ENCODE measurements at places on chromosomes 7 and 10.

GRCh38 chr10:76133597-76134255, 702.3 kb downstream of the LRMDA start:
- DNase-seq: no peak

DNA sequence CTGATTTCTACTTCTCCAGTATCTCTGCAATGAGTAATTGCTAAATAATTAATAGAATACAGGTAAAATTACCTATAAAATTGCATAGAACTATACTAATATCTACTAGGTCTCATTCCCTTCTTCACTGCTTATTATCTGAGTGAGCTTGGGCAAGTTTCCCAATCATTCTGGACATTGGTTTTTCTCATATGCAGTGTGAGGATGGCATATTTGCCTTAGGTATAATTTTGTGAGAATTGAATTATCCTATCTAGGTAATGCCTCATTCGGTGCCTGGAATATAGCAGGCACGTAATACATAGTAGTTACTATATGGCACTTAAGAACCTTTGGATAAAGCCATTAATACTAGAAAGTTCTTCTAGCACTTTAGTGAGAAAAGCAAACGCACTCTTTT, 434.7 kb downstream of the GATA3 start:
- no peak for DNase-seq

GRCh38 chr7:20447021-20447650, 116.4 kb downstream of the ITGB8 start:
- DNase-seq: no peak

- DNase-seq: no peak
These were observed 38.3 kb upstream of the PTPN12 start for GRCh38 chr7:77498659-77499379.

DNA sequence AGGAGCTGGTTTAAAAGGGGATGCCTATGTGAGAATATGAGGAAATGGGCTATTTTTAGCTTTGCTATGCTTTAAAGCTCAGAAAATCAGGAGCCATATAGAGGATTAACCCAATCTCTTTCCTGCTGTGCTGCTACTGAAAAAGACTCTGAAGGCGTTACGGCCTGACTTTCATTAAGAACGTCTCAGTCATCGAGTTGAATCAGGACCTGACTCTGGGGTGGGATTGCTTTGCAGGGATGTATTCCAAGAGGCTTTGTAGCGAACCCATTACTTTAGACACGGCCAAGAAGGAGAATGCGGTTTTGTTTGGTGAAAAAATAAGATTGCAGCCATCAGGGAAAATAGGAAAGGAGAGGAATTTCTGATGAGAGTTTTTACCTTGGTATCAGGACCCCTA, 426.9 kb downstream of the CCSER2 start:
- DNase-seq: no peak

DNA sequence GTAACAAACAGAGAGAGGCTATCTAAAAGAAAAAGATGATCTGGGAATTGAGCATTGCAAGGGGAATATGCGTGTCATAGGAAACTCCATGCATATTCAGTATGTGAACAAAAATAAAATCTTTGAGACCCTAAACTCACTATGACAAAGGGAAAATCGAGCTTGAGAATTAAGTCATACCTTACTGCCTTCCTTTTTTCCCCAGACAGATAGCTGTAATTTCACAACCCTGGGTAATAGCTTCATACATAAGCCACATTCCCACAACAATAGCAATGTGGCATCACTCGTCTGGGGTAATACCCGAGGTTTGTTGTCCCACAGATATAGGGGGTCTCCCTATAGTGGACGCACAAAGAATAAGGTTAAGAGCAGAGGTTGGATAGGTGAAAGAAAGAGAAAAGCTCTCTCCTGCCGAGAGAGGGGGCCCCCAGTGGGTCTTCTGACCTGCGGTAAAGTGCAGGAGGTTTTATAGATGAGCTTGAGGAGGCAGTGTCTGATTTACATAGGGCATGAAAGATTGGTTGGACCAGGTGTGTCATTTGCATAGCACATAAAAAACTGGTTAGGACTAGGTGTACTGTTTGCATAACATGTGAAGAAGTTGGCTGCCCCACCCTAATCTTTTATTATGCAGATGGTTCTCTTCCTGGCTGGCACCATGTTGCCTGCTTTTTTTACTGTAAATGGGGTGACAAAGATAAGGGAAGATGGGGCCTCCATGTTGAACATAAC, 11.6 kb downstream of the CYP3A43 start:
- no peak for DNase-seq

GRCh38 chr7:35781767-35782515, 18.9 kb upstream of the SEPTIN7 start:
- DNase-seq: no peak

DNA sequence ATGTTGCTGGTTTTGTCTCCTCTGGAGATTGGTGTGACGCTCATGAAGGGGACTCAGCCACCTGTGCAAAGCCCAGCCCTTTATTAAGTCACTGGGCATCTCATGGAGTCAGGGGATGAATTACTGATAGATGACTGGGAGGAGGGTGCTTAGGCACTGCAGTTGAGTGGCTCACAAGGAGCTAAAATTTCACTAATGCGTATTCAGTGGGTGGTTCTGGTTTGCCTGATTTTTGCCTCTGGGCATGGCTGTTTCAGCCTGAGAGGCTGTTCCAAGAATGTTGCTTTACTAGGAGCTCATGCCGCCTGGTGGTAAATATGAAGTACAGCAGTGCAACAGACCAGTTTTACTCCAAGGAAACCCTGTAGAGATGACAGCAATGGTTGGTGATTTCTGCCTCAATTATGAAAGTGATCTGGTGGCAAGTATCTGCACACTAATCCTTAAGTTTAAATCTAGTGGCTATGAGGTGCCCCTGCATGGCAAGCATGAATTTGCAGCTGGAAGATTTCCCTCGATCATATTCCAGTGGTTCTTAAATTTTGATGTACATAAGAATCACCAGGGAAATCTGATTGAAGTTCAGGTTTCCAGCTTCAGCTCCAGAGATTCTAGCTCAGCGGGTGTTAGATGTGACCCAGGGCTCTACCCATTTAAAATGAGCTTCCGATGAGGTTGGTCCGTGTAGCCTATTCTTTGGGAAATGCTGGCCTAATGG, 19.9 kb downstream of the ACTA2 start:
- DNase-seq: peak; percentile 92

DNA sequence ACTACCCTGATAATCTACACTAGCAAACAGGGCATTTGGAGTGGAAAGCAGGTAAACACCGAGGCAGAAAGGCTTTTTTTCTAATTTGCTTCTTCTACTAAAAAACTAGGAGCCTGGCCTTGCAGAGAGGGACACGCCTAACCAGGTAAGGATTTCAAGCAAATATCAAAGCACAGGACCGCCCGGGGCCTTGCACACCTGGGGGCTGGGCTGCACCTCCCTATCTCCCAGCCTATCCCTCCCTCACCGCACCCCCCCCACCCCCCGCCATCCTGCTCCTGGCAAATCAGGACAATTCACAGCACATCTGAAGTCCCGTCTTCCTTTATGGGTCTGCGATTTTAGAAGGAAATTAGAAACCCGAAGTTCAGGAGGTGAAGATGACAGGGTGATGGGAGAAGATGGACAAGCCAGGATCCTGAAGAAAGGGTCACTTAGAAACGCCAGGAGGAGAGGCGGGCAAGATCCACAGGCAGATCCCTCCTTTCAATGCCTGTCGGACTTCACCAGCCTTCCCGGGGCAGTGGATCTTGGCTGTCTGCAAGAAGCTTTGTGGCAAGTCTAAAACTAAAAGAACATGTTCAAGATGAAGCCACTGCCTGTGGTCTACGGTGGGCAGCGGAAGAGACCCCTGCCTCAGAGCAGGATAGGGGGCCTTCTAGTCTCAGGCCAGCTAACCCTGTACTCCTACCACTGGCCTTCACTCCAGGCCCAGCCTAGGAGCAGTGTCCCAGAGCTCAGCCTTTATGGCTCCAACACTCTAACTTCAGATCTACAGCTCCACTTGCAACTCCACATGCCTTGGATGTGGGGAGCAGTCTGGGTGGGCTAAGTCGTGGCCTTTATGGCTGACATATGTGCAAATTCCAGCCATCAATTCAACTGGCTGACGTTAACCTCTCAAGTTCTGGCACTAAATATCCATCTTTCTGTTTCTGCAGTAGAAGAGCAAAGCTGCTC, 43.9 kb downstream of the TNS3 start:
- no peak for DNase-seq

DNA sequence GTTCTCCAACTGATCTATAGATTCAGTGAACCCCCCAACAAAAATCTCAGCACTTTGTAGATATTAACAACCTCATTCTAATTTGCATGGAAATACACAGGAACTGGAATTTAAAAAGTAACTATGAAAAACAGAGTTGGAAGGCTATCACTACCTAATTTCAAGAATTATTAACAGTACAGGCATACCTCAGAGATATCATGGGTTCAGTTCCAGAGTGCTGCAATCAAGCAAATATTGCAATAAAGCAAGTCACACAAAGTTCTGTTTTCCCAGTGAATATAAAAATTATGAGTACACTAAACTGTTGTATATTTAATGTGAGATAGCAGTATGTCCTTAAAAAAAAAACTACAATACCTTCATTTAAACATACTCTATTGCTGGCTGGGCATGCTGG, 78.5 kb downstream of the LARP4B start:
- DNase-seq: no peak

GRCh38 chr10:7477538-7478334, 66.9 kb upstream of the SFMBT2 start:
- DNase-seq: no peak

- peak; percentile 35 for DNase-seq
These were observed 159.9 kb upstream of the EEPD1 start for GRCh38 chr7:35993113-35993512.

DNA sequence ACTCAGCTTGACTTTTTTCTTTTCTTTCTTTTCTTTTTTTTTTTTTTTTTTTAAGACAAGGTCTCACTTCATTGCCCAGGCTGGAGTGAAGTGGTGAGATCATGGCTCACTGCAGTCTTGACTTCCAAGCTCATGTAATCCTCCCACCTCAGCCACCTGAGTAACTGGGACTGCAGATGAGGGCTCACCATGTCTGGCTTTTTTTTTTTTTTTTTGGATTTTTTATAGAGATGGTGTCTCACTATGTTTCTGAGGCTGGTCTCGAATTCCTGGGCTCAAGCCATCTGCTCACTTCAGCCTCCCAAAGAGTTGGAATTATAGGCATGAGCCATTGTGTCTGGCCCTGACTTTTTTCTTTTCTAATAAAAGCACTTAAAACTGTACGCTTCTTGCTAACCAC, 358.2 kb upstream of the IGFBP3 start:
- no peak for DNase-seq

- DNase-seq: peak; percentile 67
These were observed 263.6 kb upstream of the ZMIZ1 start for GRCh38 chr10:78805176-78805575.

GRCh38 chr10:98167191-98167590, 32.7 kb downstream of the R3HCC1L start:
- DNase-seq: no peak

DNA sequence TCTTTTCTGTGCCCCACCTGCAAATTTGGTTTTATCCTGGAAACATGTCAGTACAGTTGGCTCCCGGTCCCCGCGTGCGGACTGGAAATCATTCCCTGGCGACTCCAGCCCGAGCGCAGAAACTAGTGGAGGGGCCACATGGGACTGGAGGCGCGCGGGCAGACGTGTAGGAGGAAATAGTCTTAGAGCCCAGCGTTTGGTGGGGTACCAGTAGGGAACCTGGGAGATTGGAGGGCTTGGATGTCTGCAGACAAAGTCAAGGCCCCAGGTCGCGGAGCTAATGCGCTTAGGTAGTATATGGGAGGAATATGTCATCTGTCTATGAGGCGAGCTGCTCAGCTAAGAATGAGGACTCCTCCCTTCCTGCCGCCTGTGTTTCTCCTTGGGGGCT, 1.3 kb downstream of the GALNT17 start:
- no peak for DNase-seq

DNA sequence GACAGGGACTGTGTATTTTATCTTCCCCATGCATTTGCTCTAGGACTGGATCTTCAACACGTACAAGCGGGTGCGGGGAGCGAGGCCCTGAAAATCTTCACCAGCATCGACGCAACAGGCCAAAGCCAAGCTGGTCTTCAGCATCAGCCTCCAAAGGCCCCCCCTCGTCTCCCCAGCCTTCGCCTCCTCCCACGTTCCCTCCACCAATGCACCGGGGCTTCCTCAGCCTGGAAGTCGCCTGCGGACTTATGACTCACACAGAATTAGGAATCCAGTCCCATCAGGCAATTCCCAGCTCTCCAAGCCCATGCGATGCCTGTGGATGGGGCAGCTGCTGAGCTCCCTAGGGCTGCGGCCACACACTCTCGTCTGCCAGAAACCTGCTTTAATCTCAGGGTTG, 36.3 kb upstream of the RNF32 start:
- peak; percentile 28 for DNase-seq

GRCh38 chr10:110802090-110802489, 69.6 kb upstream of the PDCD4 start:
- no peak for DNase-seq

Data from ELR (cell line).